ENCODE measurements at places on chromosomes 7 and 10.

GRCh38 chr7:136741941-136742340, 126.5 kb upstream of the CHRM2 start:
- no peak for ATAC-seq

DNA sequence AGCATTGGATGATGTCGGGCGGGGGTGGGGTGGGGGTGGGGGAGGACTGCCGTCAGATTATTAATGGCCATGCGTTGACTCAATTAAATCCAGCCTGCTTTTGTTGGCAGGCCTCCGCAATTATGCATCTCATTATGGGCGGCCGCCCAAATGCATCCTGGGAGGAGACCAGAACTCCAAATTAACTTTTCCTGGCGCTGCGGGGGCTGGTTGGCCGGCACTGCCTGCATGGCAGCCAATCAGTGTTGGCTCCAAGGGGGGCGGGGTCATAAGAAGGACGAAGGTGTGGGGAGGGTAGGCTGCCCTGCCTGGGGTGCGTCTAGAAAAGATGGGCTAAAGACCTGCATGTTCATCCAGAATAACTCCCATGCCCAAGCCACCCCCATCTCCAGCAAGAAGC, 83.9 kb upstream of the PAX2 start:
- ATAC-seq, result no peak

- ATAC-seq, result no peak
Measured at GRCh38 chr10:127854769-127855590, 37.8 kb downstream of the CLRN3 start.

DNA sequence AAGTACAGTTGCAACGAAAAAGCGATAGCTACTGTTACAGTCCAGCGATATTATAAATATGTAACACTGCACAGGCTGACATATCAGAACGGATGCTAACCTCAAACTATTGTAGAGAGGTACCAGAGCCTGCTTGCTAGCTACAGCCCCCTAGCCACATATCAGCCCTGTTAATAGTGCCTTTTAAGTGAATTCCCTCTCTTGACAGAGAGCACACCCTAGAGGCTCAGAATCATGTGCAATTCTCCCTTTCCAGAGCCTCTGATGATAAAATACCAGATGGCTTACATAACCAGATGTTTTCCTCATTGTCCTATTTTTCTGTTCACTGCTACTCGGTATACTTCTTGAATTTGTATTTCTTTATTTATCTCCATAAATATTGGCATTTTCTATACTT, 960.7 kb upstream of the CELF2 start:
- ATAC-seq, result no peak

DNA sequence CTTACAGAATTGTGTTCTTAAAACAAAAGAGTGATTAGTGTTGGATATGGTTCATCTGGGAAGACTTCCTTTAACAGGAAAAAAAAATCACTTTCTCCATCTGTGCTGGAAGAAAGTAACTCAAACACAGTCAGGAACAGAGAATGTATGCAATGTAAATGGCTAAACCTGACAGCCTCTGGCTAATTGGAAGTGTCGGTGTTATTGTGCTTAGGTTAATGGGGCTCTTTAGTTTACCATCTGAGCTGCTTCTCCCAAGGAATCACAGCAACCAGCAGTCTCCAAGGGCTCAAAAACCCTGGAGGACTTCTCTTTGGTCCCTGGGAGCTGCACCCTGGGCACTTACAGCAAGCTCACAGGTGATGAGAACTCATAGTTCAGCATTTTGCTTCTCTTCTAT, 724.5 kb downstream of the LRMDA start:
- no peak for ATAC-seq

GRCh38 chr10:83806717-83807116, 332.6 kb upstream of the GHITM start:
- ATAC-seq, result no peak

DNA sequence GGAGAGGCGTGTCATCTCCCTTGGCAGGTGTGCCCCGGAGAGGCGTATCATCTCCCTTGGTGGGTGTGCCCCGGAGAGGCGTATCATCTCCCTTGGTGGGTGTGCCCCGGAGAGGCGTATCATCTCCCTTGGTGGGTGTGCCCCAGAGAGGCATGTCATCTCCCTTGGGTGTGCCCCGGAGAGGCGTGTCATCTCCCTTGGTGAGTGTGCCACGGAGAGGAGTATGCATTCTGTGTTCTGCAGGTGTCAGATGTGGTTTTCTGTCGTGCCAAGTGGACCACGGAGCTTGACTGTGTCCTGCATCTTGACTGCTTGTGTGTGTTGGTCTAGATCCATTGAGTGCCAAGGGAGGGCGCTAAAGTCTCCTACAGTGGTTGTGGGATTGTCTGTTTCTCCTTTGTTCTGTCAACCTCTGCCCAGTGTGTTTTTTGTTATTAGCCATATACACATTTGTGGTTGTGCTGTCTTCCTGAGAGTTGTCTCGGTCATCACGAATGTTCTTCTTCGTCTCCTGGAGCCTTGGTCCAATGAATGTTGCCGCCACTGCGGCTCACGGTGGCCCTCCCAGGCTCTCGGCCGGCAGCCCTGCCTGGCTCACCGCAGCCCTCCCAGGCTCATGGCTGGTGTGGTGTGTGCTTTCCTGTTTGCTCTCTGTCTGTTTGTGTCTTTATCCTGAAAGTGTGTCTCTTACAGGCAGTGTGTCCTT, 96.8 kb downstream of the INPP5A start:
- ATAC-seq, result no peak

- no peak for ATAC-seq
Measured at GRCh38 chr10:59779756-59780533, 26.7 kb upstream of the MRLN start.

DNA sequence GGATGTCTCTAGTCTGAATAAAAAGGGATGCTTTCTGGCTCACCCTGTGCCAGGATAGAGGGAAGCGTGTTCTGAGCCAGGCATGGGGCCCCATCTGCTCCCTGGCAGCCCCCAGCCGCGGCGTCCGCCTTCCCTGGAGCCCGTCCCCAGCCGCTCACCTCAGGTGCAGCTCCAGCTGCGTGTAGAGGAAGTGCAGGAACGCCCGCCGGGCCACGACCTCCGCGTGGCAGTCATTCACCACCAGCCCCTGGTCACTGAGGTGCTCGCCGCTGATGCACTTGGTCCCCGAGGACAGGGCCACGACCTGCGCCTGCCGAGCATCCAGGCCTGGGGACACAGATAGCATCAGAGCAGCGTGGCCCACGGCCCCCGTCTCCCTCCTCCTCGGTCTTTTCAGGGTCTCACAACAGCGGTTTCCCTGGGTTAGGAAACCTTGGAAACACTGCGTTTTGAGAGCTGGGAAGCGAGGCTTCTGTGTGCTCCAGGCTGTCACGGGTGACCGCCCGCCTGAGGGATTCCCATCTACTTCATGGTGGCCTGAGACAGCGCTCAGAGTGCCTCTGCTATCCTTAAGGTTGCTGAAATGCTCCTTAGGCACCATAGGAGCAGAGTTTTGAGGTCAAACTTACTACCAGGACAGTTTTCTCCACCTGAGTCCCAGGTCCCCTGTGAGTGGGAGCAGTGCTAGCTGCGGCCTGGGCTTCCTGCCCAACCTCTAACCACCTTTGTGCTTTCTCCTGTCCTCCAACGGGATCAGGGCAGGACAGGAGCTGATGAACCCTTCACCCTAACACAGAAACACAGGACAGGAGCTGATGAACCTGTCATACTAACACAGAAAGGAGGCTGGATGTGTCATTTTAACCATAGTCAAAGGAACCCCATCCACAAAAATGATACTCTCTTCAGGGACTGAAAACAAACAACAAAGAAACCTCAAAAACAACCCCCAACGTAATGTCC, 186.1 kb downstream of the WDR37 start:
- ATAC-seq, result no peak

DNA sequence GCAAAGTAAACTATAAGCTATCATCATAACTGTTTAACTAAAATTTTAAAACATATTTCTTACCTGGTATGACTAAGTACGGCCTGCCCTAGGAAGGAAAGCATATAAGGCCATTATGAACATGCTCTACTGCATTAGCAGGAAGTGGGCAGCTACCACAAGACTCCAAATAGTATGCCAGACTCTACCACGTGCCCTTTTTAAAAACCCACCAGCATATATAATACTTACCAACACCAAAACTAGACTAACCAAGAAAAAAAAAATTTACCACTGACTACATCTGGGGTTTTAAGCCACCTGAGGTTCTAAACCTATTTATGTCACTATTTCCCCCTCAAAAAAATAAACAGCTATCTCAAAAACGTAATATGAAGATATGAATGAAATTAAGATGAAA, 30.1 kb downstream of the NUDCD3 start:
- no peak for ATAC-seq

GRCh38 chr10:3085785-3086567, 18.6 kb downstream of the PFKP start:
- no peak for ATAC-seq

- no peak for ATAC-seq
Measured at GRCh38 chr10:89745903-89746302, 44.5 kb downstream of the KIF20B start.

DNA sequence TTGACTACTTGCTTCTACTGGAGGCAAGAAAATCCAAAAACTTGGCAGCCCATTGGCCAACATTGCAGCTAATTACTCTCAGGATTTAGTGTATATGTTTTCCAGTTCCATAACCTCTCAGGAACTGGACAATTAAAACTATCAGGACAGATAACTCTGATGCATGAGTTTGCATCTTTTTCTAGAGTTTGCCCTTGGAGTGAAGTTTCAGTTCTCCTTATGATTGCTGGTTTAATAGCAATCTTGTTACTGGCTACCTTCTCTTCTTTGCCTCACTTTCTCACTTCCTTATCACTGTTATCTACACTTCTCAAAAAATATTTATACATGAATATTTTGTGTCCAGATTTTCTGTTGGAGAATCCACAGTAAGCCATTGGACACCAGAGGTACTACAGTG, 735.9 kb downstream of the PCDH15 start:
- no peak for ATAC-seq

- no peak for ATAC-seq
Measured at GRCh38 chr7:78792624-78793023, 660.8 kb downstream of the MAGI2 start.

- ATAC-seq, result no peak
Measured at GRCh38 chr10:96636551-96636950, 49.7 kb upstream of the TM9SF3 start.

GRCh38 chr7:27917774-27918314, 177.9 kb downstream of the TAX1BP1 start:
- ATAC-seq, result no peak

- ATAC-seq, result no peak
Measured at GRCh38 chr7:121116396-121116795, 127.9 kb downstream of the CPED1 start.

- no peak for ATAC-seq
Measured at GRCh38 chr7:30143748-30144251, 9.0 kb downstream of the MTURN start.

GRCh38 chr7:22375359-22376048, 18.6 kb upstream of the RAPGEF5 start:
- ATAC-seq, result no peak

DNA sequence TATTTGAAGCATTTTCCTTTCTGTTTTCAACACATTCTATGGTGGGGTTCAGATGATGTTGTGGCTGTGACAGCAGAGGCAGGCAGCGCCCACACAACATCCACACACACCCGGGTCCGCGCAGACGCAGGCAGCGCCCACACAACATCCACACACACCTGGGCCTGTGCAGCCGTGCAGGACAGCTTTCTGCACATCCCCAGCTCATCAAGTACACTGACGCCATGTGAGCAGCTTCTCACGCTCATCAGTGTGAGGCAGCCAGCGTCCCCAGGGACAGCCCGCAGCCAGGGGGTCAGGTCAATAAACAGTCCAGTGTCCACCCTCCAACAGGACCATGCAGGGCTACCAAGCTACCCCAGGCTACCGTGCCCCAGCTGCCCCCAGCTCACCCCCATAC, 272.8 kb upstream of the TCERG1L start:
- ATAC-seq, result no peak

GRCh38 chr10:19958787-19959186, 142.6 kb downstream of the PLXDC2 start:
- ATAC-seq, result no peak

GRCh38 chr7:1663857-1664651, 6.0 kb upstream of the ELFN1 start:
- no peak for ATAC-seq

DNA sequence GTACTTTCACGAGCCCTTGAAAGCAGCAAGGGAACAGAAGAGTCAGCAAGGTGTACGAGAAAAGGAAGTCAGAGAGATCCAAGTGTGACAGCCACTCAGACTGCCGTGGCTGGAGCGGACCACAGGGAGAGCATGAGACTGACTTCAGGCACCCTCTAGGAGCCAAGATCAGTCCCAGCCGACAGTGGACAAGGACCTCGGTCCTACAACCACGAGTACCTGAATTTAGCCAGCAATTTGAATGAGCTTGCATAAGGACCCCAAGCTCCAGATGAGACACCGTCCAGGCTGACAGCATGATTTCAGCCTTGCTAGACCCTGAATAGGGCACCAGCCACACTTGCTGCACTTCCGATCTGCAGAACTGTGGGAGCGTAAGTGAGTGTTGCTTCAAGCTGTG, 13.7 kb upstream of the EBF3 start:
- no peak for ATAC-seq

GRCh38 chr10:79192677-79193003, 123.9 kb downstream of the ZMIZ1 start:
- ATAC-seq, result no peak

DNA sequence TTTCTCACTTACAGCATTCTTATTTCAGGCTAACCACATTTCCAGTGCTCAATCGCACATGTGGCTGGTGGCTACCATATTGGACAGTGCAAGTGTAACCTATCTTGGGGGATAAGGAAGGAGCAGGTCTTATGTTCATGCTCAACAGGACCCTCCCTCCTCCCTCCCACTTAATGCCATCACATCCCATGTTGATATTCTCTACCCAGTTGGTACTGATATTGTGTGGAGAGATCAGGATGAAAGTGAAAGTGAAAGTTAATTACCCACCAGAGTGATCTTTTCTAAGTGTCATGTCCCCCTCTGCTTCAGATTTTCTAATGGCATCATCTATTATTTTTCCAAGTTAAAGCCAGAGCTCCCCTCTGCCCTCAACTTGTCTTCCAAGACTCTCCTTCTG, 91.6 kb downstream of the BMPER start:
- ATAC-seq, result no peak

DNA sequence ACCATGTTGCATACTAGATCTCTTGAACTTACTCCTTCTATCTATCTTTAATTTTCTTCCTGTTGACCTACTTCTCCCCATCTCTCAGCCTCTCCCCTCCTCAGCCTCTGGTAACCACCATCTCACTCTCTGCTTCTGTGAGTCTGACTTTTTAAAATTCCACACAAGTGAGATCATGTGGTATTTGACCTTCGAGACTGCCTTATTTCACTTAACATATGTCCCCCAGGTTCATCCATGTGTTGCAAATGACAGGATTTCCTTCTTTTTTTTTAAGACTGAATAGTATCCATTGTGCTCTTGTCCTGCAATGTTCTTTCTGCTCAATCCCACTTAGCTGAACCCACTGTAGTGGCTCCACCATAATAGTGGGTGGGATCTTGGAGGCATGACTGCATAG, 51.4 kb upstream of the DNAJC1 start:
- ATAC-seq, result no peak
